ENCODE measurements at places on chromosomes 12 and 14.
A peak's percentile ranks its signal among the peaks of the same experiment; 100 is the strongest.

DNA sequence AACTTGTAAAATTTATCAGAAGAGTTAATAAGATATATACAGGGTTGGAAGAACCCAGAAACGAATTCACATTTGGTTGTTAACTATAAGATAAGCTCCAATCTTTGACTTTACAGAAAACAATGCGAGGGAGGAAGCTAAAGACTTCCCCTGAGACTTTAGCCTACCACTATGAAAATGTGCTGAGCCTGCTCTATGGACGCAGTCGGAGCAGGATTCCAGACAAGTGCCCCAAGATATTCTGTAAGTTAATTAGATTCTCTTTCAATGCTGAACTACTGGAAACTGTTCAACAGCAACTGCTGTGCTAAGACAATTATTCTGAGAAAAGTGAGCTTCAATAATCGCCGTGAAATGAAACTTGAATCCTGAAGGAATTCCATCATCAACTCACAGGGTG, 8.3 kb upstream of the LRRC10 start:
- no peak for DNase-seq

DNA sequence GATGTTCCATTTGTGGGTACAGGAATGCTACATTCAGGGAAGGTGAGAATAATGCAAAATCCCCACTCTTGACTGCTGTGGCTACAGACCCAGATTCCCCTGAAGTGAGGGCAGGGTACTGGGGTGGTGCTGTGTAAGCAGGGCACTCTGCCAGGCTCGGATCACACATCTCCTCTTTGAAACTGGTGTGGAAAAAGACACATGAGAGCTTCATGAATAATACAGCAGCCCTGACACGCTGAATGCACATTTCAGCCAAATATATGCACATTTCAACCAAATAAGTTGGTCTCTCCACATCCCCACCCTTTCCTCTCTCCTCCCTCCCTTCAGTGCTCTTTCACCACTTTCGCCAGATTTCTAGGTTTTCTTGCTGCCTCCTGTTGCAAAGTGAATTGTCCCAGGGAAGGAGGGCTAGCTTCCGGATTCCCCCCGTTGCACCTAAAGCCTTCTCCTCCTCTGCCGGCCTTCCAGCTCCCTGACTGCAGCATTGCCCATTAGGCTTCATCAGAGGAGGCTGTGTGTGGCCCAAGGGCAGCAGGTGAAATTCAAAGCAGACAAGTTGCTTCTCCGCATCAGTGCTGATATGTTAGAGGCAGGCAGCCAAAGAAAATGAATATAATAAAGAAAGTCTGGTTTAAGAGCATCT, 118.2 kb upstream of the TMCC3 start:
- DNase-seq: no peak

DNA sequence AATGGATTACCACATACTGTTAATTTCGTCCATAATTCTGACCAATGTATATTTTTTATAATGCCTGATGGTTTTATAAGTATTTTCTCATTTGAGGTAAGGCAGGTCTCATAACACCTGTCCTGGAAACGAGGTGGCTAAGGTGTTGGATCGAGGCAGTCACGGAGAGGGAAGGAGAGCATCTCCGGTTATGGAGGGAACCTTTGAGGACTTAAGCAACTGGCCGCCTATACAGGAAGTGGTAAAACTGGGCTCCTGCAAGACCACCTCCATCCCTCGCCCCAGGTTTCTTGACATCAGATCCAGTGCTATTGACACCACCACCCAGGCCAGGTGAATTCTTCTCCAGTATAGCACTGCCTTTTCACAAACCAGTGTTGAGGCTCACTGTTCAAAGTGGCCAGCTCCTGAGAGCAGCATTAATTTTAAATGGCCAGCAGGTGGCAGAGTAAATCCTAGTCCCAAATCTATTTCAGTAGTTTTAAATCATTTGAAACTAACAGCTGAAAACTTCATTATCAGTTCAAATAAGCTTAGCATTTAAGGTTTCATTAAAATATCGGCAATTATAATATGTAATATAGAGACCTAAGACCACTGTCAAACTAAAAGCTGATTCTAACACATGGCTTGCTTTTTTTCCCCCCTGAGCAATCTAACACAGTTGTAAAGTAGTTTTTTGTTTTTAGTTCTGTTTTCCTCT, 100.8 kb downstream of the PPM1A start:
- peak; percentile 86 for DNase-seq

GRCh38 chr14:76138758-76139723, 12.7 kb upstream of the GPATCH2L start:
- no peak for DNase-seq

DNA sequence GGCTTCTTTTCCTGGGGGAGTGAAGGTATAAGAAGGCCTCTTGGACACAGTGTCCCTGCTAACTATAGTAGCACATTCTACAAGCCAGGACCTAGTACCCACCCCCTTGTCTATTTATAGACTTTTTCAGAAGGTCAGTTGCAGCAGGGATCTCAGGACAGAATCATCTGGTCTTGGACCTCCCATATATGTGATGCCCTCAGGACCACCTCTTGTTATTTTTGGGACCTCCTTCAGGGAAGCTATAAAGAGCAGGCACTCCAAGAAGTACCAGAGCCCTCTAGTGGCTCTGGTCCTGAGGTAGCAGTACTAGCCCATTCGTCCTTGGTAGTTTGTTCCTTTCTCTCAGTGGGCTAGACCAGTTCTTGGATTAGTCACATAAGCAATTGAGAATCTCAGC, 4.3 kb downstream of the COQ10A start:
- no peak for DNase-seq

GRCh38 chr12:57893431-57894353, 47.2 kb upstream of the CTDSP2 start:
- no peak for DNase-seq

- DNase-seq: no peak
Measured at GRCh38 chr14:82309199-82309598, 775.5 kb upstream of the SEL1L start.

DNA sequence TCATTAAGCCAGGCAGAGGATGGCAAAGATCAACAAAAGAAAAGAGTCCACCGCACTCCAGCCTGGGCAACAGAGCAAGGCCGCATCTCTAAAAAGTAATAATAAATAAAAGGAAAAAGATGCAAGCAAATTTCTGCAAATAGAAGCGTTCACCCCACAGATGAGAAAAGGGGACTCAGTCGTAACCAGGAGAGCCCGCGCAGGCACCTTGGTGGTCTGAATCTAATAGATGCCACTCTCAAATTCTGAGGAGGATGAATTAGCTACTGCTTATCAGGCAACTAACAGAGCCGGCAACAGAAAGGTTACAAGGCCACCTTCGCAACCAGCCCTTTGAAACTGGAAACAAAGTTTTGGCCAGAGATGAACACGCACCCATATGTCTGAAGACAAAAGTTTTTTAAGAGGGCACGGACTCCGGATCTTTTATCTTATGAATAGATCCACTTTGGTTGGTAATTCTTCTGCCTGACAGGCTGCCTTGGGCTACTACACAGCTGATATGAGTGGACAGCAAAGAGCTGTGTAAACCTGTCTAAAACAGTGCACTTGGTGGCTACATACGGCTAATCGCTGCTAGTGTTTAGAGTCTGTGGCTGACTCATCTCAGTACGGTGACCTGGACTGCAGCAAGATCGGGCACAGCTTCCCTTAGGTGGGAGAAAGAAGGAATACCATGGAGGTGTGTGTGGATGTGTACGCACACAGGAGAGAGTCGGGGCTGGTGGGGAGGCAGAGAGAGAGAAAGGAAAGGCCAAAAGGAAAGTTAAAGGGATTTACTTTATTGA, 32.9 kb upstream of the TTC7B start:
- no peak for DNase-seq

GRCh38 chr12:2320841-2321240, 268.1 kb downstream of the CACNA1C start:
- no peak for DNase-seq

- no peak for DNase-seq
Measured at GRCh38 chr14:102873131-102873530, 49.3 kb upstream of the AMN start.

- no peak for DNase-seq
Measured at GRCh38 chr12:115204957-115205754, 521.2 kb upstream of the TBX3 start.

- peak; percentile 42 for DNase-seq
Measured at GRCh38 chr12:7113389-7113871, 4.4 kb upstream of the C1RL start.

DNA sequence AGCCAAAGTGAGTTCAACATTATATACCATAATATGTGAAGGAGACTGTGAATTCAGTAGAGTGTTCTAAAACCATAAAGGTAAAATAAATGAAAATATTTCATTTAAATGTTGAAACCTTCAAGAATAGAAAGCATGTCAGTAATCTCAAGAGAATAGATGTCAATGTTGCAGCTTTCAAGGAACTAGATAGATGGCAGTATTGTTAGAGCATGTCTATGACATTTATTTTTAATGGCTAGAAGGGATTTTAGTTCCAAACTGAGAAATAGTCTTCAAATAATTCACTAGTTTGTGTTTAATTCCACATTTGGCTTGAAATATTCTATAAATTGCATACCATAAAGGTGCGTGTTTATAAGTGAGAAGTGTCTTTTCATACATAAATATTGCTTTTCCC, 326.5 kb downstream of the FLRT2 start:
- no peak for DNase-seq

- DNase-seq: no peak
Measured at GRCh38 chr14:89669193-89669592, 252.2 kb upstream of the FOXN3 start.

DNA sequence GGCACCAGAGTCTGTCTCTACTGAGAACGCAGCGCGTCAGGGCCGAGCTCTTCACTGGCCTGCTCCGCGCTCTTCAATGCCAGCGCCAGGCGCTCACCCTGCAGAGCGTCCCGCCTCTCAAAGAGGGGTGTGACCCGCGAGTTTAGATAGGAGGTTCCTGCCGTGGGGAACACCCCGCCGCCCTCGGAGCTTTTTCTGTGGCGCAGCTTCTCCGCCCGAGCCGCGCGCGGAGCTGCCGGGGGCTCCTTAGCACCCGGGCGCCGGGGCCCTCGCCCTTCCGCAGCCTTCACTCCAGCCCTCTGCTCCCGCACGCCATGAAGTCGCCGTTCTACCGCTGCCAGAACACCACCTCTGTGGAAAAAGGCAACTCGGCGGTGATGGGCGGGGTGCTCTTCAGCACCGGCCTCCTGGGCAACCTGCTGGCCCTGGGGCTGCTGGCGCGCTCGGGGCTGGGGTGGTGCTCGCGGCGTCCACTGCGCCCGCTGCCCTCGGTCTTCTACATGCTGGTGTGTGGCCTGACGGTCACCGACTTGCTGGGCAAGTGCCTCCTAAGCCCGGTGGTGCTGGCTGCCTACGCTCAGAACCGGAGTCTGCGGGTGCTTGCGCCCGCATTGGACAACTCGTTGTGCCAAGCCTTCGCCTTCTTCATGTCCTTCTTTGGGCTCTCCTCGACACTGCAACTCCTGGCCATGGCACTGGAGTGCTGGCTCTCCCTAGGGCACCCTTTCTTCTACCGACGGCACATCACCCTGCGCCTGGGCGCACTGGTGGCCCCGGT, at the start of gene PTGDR:
Gene PTGDR, plus strand, starts transcription at position 198 of the 778 bp plus-strand sequence. Its CDS starts 117 bp downstream, at position 315.
- DNase-seq: no peak

DNA sequence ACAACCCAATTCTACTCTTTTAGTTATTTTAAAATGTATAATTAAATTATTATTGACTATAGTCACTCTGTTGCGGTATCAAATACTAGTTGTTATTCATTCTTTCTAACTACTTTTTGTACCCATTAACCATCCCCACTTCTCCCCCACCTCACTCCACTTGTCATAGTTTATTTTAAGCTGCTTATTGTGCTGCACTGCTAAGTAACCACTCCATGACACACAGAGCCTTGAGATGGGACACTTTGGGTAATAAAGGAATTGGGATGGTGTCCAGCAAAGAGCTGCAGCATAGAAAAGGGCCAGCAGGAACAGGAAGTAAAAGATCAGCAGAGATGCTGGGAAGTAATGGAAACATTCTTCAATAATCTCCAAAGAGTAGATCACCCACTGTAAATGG, 123.0 kb downstream of the RPS29 start:
- no peak for DNase-seq

DNA sequence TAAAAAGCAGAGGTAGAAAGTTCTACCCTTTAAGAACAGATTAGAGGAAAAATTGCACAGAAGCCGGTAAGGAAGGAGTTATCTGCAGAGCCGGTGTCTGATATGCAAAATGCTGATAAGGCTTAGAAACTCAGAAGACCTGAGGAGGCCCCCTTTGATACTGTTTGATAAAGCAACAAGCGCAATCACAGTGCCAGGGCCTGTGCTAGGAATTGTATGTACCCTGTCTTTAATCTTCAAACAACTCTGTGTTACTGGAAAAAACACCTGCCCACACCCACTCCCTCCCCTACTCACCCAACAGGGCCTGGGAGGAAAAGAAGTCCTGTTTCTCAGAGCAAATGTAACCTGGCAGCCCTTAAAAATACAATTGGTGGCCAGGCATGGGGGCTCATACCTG, 112.7 kb upstream of the FUT8 start:
- DNase-seq: peak; percentile 80

- no peak for DNase-seq
Measured at GRCh38 chr14:79567306-79567705, 644.0 kb downstream of the DIO2 start.

DNA sequence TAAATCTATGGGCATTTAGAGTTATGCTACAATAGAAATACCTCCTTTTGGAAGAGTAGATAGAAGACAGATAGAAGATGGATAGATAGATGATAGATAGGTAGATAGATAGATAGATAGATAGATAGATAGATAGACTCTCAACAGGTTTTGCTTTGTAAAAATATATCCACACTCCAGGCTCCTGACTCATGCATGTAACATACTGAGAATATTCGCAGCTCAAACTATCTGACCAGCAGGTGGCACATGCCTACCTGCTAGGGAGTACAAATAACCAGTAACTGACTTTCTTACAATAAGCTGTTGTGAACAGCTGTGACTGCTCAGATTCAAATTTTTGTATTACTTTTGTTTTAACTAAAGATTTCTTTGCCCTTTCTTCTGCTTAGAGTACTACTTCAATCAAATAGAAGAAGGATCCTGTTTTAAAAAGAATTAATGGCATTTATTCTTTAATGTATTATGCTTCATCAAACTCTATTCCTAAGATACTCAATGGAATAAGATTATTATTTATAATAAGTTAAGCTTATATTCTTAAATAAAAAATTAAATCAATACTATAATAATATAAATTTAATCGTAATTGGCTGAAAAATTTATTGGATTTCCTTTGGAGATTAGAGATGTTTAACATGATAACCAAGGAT, 15.8 kb upstream of the CPNE8 start:
- peak; percentile 52 for DNase-seq

DNA sequence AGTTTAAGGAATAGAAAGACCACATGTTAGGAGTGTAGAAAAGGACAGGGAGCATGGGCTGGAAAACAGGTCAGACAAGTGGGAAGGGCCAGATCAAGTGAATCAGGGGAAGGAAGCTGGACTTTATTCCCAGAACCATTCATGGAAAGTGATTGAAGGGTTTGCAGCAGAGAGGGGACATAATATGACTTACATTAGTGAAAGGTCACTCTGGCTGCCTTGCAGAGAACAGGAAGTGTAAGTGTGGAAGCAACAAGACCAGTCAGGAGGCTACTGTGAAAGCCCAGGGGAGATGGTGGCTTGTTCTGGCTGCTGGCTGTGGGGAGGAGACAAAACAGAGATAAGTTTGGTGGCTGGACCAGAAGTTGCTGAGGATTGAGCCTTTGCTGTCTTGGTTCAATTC, 69.1 kb downstream of the VCPKMT start:
- DNase-seq: no peak

GRCh38 chr12:112413855-112414625, 4.6 kb upstream of the RPL6 start:
- DNase-seq: no peak

- DNase-seq: no peak
Measured at GRCh38 chr14:70832561-70833305, 23.4 kb upstream of the MAP3K9 start.

GRCh38 chr12:50572287-50572686, 67.5 kb downstream of the DIP2B start:
- DNase-seq: no peak

GRCh38 chr14:94536836-94537235, 24.4 kb upstream of the SERPINA4 start:
- peak; percentile 14 for DNase-seq

All from Jurkat, Clone E6-1 (cell line).